ENCODE measurements at places on chromosomes 4 and X.

DNA sequence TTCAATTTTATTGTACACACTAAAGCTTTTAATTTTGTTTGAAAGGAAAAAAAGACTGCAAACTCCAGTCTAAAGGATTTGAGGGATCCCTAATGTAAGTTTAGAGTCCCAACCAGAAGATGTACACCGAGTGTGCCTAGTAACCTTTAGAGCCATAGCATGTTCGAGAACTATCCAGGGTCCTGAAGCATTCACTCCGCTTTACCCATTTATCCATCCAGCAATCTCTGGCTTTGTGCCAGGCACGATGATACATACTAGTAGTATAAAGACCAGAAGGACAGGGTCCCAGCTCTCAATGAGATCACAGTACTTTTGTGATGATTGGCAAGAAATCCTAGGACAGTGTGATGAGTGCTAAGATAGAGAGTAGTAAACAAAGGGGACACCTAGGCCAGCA, 168.7 kb downstream of the STK32B start:
- no peak for DNase-seq

- no peak for DNase-seq
These were observed 15.0 kb upstream of the ADH1A start for GRCh38 chr4:99305638-99306400.

DNA sequence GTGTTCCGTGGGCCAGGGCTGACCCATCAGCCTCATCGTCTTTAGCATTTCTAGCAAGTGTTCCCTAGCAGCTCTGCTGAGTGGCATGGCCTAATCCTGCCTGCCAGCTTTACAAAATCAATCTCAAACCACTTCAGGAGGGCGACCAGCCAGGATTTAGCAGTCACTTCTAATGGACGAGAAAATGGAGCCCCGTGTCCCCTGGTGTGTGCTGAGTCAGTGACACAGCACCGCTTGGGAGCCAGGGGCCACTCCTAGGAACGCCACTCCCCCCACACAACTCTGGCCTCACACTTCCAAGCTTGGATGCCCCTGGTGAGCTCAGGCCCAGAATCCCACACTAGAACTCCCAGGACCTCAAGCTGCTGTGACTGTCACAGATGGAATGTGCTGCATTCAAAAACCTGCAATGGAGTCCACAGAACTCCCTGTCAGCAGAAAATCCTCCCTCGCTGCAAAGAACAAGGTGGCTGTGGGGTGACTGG, 311.2 kb upstream of the GATB start:
- no peak for DNase-seq

DNA sequence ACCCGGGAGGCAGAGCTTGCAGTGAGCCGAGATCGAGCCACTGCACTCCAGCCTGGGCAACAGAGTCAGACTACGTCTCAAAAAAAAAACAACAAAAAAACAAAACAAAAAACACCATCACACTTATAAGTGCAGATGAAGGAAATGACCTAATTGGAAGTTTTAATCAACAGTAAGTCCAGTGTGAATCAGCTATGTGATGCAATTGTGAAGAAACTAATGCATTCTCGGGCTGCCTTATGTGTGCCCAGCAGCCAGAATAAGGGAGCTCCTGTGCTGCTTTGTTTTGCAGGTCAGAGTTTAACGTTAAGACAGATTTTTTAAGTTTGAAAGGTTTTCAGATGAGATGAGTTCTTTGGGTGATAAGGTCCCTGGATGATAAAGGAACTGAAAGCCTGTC, 10.8 kb downstream of the DAPP1 start:
- no peak for DNase-seq

- DNase-seq: no peak
These were observed 226.9 kb upstream of the HCCS start for GRCh38 chrX:10884246-10884645.

- DNase-seq: no peak
These were observed 40.8 kb downstream of the CLNK start for GRCh38 chr4:10643600-10644425.

DNA sequence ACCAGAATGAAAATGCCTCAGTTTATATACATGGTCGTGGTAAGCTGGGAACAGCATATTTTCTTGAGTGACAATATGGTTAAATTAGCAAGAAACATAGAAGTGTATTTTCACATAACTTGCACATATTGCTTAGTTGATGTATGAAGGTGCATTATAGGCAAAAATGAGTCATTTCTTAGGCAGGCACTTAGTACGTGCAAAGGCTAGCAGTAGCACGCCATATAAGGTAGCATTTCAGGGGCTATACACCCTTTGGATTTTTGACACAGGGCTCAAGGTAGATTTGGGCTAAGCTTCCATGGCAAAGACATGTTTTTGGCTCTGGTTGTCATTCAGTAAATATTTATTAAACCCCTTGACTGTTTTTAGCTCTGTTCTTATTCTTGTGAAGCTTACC, 33.1 kb downstream of the PCDH7 start:
- no peak for DNase-seq

DNA sequence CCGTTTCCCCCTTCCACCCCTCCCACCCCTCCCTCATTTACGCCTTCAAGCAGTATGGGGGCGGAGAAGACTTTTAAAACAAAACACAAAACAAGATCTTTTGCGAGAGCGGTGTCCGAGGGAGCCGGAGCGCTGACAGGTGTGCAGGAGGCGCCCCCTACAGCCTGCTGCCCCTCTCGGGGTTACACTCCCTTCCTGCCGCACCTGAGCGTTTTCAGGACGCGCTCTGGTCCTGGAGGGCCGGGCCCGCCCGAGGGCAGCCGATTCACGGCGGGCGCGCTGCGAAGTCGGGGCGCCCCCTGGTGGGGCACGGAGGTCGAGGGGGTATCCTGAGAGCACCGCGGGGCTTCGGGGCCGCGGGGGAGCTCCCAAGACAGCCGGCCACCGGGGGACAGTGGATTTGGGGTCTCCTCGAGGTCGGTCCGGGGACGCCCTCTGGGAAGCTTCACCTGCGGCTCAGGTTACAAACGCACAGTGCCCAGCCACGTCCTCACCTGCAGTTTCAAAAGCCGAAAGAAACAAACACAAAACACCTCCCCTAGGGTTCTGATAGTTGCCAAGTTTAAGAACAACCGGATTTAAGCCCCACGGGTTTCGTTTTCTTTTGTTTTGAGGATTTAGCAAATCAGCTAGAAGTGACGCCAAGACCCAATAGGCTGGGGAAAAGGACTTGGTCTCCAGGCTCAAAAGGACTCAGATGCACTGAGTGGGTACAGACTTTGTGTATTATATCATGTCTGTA, 8.0 kb upstream of the NEUROG2 start:
- peak; percentile 61 for DNase-seq

DNA sequence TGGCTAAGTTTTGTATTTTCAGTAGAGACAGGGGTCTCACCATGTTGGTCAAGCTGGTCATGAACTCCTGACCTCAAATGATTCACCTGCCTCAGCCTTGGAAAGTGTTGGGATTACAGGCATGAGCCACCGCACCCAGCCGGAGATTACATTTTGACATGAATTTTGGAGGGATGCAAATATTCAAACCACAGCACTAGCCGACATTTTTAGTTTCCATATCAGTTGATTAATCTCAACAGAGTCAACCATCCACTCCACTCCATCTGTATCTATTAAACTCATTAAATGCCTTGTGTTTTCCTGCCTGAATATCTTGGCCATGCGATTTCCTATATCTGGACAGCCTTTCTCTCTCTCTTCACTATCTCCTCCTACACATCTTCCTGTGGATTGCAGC, 64.1 kb upstream of the PDGFRA start:
- no peak for DNase-seq

DNA sequence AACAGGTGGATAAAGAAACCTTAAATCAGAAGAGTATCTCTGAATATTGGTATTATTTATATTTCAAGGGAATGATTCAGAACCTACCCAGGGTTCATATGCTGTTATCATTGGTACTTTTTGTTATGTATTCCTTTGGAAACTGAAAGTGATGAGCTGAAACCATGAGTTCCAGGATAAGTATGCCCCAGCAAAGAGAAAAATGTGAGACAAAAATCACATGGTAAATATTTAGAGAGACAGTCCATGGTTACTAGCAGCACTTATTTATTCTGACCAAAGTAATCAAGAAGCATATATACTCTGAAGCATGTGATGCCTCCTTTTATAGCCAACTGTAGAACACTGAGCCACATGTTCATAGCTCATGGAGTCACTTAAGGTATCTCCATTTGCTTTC, 277.7 kb downstream of the ARAP2 start:
- DNase-seq: no peak

- no peak for DNase-seq
These were observed 21.4 kb upstream of the FGFR3 start for GRCh38 chr4:1771555-1772305.

DNA sequence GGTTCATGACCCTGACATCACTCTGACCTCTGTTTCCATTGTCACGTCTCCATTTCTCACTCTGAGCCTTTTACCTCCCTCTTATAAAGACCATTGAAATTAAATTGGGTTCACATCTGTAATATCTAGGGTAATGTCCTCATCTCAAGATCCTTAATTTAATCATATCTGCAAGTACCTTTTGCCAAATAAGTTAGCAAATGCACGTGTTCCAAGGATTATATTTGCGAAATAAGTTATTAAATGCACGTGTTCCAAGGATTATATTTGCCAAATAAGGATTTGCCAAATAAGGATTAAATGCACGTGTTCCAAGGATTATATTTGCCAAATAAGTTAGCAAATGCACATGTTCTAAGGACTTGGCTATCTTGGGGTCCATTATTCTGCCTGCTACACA, 938.0 kb downstream of the NLGN4X start:
- DNase-seq: no peak

DNA sequence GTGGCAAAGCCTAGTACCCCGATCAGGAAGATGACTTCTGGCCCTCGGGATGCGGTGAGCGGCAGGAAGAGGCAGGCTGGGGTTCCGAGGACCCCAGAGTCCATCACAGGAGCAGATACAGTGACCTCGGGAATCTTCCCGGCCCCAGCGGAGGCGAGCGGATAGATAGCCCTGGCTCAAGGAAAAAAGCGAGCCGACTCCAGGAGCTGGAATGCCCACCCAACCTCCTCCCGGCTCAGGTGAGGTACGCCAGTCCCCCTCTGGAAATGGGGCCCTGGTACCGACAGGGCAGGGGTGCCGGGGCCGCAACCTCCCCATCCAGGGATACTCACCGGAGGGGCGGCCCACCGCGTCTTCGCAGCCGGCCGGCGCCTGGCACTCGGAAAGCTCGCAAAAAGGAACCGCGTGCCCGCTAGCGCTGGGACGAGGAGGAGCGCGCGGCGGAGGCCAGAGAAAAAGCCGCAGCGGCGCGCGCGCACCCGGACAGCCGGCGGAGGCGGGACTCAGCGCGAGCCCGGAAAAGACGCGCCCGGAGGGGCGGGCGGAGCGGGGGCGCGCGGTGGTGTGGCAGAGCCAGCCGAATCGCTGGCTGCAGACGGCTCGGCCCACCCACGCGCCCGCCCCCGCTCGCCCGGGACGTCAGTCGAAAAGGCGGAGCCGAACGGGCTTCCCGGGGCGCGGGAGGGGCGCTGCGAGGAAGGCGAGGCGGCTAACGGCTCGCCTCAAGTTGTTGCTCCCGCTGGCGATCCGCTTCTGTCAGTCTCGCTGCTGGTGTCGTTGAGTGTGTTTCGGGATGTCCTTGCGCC, at the start of gene ACSL4:
Gene ACSL4 (minus strand): TSS at position 451 of the 806 bp plus-strand sequence. CDS start 49,894 bp downstream, outside the sequence.
- DNase-seq: peak; percentile 65

GRCh38 chrX:3548765-3549391, 164.6 kb downstream of the PRKX start:
- DNase-seq: no peak

DNA sequence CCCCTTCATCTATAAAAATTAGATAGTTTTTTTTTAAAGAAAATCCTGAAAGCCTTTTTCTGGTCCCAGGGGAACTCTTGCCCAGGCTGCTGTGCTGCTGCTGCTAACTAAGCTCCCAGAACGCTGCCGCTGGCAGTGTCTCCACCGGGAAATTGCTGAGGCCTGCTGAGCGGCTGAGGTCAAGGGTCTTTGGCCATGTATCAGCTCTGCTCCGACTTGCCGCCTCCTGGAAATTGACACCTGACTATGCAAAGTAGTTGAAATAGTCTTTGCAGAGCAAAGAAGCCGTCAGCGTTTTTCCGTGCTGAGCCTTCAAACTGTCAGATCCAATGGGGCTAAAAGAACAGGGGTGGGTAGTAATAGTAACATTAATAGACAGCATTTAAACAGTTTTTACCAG, 839 bp downstream of the QDPR start:
- no peak for DNase-seq

GRCh38 chr4:38430841-38431240, 233.2 kb upstream of the KLF3 start:
- DNase-seq: no peak

DNA sequence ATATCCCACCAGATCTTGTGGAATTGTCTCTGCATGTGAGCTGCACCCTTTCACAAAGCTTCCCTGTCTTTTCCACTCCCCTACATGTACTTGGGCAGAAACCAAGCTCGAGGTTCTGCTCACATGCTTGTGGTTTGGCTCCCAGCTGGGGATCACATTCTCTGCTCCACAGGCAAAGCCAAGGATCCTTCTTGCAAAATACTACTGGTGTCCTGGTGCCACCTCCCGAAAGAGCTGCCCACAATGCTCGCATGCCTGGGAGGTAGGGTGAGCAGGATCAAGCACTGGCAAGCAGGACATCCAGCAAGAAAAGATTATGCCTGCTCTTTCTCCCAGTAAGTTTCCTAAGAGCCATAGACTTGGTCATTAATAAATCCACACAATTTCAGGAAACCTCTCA, 45.1 kb upstream of the PPARGC1A start:
- DNase-seq: no peak

DNA sequence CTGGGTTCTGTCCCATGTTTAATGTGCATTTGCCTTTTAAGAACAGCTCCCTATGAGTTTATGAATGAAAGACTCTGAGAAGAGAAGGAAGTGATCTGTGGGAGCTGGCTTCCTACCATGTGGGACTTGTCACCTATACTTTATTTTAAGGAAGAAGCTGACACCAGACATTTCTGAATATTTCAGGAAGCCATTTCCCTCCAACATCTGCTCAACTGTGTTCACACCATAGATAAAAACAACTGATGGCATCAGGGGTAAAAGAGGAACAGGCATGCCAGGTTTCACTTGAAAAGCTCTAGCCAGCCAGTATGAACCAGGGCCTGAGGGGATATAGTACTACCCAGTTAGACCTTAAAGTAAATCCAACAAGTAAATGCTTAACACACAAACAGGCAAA, 116.0 kb downstream of the COL4A6 start:
- no peak for DNase-seq

GRCh38 chrX:104435249-104435648, 130.8 kb upstream of the IL1RAPL2 start:
- DNase-seq: no peak

- DNase-seq: no peak
These were observed 3.2 kb upstream of the AREG start for GRCh38 chr4:74441744-74442143.

DNA sequence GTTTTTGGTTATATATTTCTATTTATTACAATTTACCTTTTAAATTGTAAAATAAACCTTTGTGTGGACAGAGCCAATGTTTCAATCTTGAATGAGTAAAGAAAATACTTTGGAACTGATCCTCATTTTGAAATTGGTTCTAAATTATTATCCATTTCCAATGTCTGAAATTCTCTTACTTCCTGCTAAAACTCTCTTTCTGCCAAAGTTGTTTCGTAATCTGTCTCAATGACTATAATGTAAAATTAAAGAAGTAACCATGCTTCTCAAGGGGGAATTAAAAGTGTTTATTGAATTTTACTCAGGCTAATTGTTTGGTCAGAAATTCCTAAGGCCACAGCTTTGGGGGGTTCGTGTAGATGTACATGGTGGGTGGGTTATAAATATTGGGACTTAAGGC, 34.8 kb downstream of the YIPF6 start:
- DNase-seq: no peak

All from stimulated activated CD8-positive, alpha-beta memory T cell treated with anti-CD3 and anti-CD28 coated beads, Interleukin-7, amount 100 ng/mL, for 1 hour (primary cell).